ENCODE measurements at places on chromosomes 5 and 9.

GRCh38 chr5:42912184-42912798 lies 100.6 kb upstream of the SELENOP start:
- peak; percentile 77 for DNase-seq

GRCh38 chr5:171023508-171023907 lies 161.7 kb downstream of the RANBP17 start:
- no peak for DNase-seq

- DNase-seq, result no peak
Measured at GRCh38 chr9:72695365-72695764, 174.0 kb downstream of the TMC1 start.

GRCh38 chr9:133659516-133659915 lies 23.4 kb downstream of the DBH start:
- no peak for DNase-seq

- DNase-seq, result peak; percentile 46
Measured at GRCh38 chr9:20376731-20377375, 245.4 kb downstream of the MLLT3 start.

DNA sequence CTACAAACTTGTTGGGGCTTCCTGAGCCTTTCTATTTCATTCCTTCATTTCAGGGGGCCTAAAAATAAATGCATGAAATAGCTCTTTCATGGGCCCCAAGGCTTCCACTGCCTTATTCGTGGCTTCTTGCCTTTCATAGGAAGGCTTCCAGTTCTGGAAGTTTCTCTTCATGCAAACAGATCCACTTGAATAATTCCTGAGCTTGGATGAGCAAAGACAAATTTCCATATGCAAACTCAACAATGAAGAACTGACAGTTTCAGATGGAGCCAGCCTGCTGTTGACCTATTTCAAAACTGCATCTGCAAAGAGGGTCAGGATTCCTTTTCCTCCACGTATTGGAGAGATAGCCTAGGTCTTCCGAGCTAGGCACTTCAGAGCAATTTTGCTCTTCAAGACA lies 142.1 kb downstream of the MLLT3 start:
- DNase-seq, result no peak

GRCh38 chr5:39117401-39117800 lies 43.2 kb upstream of the RICTOR start:
- peak; percentile 23 for DNase-seq

DNA sequence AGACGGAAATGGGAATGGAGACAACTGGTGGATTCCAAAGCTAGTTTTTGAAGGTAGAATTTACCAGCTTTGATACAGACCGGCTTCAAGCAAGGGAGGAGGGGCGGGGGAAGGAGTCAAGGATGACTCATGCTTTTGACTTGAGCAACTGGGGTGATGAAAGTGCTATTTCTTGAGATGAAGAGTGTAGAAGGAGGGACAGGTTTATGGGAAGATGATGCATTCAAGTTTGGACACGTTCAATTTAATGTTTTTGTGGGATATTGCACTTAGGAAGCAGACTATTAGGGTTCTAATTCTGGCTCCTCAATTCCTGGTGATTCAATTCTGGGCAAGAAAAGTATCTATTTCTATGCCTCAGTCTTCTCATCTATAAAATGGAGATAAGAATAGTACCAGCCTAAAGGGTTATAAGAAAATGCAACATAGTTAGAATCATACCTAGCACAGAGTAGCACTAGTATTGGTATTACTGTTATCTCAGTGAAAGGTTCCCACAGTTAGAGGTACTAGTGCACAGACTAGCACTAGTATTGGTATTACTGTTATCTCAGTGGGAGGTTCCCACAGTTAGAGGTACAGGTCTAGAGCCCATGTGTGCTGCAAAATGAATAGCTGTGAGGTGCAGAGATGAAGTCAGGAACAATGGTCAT lies 4.6 kb downstream of the NIPAL4 start:
- DNase-seq, result no peak

GRCh38 chr9:131688377-131688776 lies 51.5 kb downstream of the RAPGEF1 start:
- DNase-seq, result no peak

- no peak for DNase-seq
Measured at GRCh38 chr5:52262844-52263243, 524.9 kb upstream of the ITGA1 start.

- no peak for DNase-seq
Measured at GRCh38 chr9:83584995-83585394, 37.9 kb upstream of the IDNK start.

DNA sequence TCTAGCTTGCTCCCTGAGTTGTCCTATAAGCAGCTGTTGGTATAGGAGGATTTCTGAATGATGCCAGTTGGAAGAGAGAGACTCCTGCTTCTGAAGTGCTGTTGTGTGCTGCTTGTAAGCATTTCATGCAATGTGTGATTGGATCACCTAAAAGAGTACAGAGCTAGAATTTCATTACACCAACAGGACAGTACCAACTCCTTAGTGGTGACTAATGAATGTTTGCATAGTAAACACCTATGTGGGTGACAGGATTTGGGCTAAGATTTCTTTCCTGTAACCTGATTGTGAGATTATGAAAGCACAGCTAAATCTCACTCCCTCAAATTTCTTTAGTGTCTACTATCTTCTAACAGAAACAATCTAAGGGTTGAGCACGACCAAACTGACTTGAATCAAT lies 67.0 kb downstream of the GCNT1 start:
- no peak for DNase-seq

- DNase-seq, result no peak
Measured at GRCh38 chr9:92310562-92310961, 14.6 kb downstream of the NOL8 start.

Measured in hematopoietic multipotent progenitor cell treated with erythropoietin and hydrocortisone succinate and interleukin-3 and kit ligand, for 17 days (in vitro differentiated cells).